ENCODE measurements at places on chromosomes 5 and 9. TPM values are rescaled to one million over a fixed set of nuclear protein-coding genes. Genes with fewer than 3 reads are reported as not detected.

KIF27 gene
- 8.2 TPM for polyA plus RNA-seq

DNA sequence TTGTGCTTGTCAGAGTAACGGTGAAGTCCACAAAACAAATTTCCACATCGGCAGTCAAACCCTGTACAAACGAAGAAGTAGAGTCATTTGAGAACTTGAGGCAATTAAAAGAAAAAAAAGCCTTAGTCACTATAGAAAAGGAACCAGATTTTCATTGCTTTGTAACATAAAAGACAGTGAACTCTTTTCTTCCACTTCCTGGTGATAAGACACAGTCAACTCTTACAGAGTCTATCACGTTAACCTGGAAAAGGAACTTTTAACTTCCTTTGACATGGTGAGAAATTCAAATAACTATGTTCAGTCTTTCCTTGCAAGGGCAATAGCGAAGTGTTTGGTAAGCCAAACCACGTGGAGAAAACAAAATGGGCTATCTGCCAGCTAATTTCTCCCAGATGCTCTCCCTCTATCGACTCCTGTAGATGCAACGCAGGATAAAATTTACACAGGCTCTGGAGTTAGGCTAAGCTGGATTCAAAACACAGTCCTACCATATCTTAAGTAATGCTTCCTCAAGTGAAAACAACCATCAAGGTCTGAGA is 8.9 kb downstream of the ZFAND5 start:
- no peak for DNase-seq

- DNase-seq, result no peak
Observed at GRCh38 chr5:168837852-168838251, 258.7 kb upstream of the PANK3 start.

DNA sequence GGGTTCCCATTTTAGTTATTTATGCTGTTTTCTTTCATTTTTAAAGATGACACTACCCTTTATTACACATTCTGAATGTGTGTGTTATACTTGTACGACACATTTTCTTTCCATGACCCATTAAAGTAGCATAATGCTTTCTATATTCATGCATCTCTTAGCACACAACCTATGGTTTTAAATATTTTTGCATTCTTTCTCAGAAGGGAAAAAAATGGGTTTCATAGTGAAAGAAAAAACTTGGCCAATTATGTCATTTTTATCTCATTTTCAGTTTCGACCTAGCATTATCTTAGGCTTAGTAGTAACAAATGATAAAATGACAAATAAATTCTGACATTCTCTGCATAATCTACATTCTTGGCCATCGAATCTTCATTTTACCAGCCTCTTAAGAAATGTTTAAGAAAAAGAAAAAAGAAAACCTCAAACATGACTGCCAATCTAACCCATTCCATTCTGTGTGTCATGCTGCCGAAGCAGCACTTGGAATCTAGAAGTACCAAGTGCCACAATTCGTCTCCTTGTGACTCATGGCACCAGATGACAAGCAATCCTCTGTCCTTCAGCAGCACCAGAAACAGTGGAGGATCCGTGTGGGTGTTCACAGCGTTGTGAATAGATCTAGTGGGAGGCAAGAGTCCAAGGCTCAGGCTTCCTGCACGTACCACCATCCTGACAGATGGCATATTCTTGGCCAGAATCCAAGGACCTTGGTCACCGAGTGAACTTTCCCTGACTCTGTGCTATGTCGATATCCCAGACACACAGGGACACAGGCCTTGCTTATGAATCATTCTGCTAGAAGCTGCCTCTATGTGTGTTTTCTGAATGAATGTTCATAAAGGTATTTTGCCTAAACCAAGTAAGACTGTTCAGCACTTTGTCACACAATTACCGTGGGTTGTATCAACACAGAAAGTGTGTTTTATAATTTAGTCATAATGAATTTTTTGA is 502.7 kb downstream of the NR2F1-AS1 start:
- no peak for DNase-seq

- DNase-seq, result no peak
Observed at GRCh38 chr5:177131019-177131320, 2.6 kb upstream of the NSD1 start.

DNA sequence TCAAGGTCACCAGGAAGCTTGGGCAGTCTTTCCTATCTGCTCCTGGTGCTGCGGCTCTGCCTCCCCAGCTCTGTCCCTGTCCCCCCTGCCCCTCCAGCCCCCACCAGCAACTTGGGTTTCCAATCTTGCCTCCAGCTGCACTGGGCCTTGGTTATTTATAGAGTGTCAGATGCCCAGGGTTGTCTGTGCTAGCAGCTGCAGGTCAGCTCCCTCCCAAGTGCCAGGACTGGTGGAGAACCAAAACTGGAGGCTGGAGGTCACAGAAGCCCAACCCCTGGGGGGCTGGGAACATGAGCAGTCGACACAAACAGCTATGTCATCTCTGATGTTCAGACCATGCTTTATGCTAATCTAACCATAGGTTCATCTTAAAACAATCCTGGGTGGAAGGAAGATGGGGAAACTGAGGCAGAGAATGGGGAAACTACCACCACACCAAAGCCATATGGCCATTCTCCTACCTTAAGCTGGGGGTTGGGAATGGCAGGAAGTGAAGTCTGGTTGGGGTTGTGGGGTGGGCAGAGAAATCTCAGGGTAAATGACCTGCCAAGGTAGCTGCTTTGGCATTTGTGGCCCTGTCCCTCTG is 1.7 kb downstream of the TPM2 start:
- no peak for DNase-seq

DNA sequence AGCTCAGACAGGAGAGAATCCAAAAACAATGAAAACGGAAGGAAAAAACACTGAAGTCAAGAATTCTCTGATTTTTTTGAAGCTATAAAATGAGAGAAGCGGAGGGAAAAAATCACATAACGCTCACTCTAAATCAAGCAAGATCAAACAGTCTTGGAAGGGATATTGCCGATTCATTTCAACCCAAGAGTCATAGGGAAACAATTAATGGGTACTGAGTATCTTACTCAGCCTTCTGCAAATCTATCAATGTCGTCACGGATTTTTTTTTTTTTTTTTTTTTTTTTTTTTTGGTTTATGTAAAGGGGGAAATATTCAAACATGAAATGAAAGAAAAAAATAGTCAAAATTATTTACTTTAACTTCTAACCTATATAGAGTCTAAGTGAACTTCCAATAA is 9.5 kb downstream of the MEF2C start:
- no peak for DNase-seq

PCDHGA10 gene
- polyA plus RNA-seq, result 2.1 TPM

DNA sequence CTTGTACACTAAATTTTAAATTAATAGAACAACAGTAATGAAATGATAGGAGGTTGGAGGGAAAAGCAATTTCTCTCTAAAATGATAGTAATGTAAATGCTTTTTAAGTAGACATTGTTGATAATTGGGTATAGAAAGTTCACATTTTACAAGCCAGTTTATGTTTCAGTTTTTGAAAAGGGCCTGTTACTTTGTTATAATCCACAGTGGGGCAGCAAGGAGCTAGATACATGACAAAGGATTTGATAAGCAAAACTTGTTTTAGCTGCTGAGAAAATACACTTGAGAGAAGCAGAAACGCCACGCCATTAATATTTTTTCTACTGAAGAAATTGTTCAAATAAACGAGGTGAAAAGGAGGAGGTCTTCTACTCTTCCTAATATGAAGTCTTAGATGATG is 30.2 kb downstream of the SREK1 start:
- peak; percentile 28 for DNase-seq

SIMC1 gene
- 9.4 TPM for polyA plus RNA-seq

NR4A3 gene
- polyA plus RNA-seq, result 0.17 TPM

- DNase-seq, result no peak
Observed at GRCh38 chr5:172104801-172105701, 83.0 kb downstream of the STK10 start.

GRCh38 chr9:133954862-133955529 is 37.1 kb downstream of the VAV2 start:
- no peak for DNase-seq

PCDHB10 gene
- polyA plus RNA-seq, result 1.7 TPM

DNA sequence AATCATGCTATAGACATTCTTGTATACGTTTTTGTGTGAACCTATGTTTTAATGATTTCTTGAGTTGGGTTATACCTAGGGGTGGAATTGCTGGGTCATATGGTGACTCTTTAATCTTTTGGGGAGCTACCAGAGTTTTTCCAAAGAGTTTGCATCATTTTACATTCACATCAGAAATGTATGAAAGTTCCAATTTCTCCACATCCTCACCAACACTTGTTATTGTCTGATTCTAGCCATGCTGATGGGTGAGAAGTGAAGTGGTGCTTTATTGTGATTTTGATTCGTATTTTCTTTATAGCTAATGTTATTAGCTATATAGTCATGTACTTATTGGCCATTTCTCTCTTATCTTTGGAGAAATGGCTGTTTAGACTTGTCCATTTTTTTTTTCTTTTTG is 18.1 kb downstream of the OCLN start:
- DNase-seq, result no peak

- DNase-seq, result no peak
Observed at GRCh38 chr5:109865637-109866036, 175.9 kb downstream of the MAN2A1 start.

DNA sequence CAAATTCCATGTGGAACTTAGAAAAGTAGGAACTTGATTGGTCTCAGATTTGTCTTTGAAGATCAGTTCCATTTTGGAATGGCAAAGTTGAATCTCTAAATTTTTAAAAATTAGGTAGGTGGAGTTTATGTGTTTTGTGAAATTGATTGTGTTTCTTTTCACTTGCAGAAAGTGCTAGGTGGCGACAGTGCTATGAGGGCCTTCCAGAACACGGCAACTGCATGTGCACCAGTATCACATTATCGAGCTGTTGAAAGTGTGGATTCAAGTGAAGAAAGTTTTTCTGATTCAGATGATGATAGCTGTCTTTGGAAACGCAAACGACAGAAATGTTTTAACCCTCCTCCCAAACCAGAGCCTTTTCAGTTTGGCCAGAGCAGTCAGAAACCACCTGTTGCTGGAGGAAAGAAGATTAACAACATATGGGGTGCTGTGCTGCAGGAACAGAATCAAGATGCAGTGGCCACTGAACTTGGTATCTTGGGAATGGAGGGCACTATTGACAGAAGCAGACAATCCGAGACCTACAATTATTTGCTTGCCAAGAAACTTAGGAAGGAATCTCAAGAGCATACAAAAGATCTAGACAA is 2.8 kb downstream of the PHAX start:
- no peak for DNase-seq

DNA sequence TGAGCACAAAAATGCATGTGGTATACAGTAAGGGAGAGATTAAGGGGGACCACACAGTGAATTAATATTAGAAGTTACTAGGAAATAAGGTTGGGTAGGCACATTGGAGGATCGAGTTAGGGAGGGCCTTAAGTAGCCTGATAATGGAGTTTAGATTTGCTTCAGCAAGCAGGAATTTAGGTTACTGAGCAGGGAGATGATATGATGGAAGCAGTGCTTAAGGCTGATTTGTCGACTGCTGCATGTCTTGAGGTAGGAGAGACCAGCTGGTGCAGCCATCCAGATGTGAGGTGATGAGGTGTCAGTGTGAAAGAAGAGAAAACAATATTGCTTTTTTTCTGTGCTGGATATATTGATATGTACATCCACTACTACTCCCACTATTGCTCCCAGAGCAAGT is 55.2 kb upstream of the ACTBL2 start:
- DNase-seq, result no peak

- DNase-seq, result peak; percentile 6
Observed at GRCh38 chr5:135304352-135305221, 94.4 kb downstream of the MACROH2A1 start.

- DNase-seq, result no peak
Observed at GRCh38 chr9:34098307-34098706, 28.2 kb downstream of the DCAF12 start.

ITK gene
- 0.08 TPM for polyA plus RNA-seq

- no peak for DNase-seq
Observed at GRCh38 chr5:119270121-119270565, 85.7 kb upstream of the TNFAIP8 start.

DNA sequence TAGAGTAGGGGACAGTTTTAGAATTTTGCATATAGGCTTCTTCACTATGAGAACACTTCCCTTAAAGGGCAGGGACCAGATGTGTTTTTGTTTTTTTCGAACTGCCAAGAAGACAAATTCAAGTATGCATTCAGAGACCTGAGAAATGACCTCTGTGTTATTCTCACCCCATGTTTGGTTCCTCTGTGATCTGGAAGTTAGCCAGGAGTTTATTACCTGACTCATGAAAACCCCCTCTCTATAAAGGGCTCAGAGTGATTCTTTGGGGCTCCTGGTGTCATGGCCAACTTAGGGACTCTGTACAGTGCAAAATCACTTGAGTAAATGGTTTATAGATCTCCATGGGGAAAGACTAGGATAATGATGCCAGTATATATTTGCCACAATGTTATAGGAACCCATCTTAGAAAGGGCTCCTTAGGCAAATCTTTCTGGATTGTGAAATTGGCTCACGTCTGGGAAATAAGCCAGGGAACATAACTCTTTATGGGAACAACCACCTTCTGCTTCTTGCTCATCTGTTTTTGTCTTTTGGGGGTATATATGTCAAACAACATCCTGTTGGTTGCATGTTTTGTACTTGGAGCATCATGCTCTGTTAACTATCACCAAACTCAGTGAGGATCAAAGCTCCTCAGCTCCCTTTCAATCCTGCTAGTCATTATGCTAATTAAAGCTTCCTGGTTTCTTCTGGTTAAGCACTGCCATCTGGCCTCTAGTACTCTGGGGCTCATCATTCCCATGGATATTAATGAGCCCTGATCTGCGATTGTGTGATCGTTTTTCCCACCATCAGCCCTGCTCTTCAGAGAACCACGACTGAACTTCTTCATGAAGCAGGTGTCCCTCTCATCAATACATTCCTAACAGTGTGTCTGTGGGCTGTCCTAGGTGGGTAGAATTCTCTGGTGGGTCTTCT is 173.4 kb upstream of the CDH12 start:
- DNase-seq, result no peak

DNA sequence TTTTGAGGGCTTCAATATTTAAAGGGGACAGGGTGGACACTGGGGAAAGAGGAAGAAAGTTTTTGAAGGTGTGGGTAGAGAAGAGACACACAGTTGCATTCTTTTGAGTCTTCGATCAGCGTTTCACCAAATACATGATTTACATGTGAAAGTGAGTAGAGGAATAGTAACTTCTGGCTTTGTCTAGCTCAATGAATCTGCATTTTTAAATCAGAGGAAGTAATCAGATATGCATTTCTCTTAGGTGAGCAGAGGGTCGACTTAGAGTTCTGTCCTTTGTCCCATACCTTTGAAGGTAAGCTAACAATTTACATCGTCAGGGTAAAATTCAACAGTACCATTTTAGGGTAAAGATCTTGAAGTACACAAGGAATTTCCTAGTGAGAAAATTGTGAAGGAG is 406.4 kb upstream of the ZNF462 start:
- peak; percentile 45 for DNase-seq

ENTPD2 gene
- polyA plus RNA-seq, result 1.8 TPM

DNA sequence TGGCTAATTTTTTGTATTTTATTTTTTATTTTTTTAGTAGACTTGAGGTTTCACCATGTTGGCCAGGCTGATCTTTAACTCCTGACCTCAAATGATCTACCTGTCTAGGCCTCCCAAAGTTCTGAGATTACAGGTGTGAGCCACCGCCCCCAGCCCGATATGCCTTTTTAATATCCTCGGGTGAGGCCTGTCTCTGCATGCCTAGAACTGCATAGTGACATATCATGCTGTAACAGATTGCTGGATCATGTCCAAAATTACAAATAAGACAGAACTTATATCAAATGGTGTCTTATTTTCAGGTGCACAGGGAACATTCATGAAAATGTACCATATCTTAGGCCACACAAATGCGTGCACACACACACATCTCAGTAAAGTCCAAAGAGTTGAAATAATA is 39.1 kb upstream of the PJA2 start:
- no peak for DNase-seq

- no peak for DNase-seq
Observed at GRCh38 chr5:172909931-172910502, 49.2 kb upstream of the RPL26L1 start.

HNRNPA0 gene
- polyA plus RNA-seq, result 15.1 TPM

GRCh38 chr5:176906126-176906525 is 7.0 kb upstream of the HK3 start:
- no peak for DNase-seq

SARDH gene
- polyA plus RNA-seq, result 2.6 TPM

All from GM23338 (cell line).